Activated CD8-positive, alpha-beta memory T cell treated with anti-CD3 and anti-CD28 coated beads for 36 hours (primary cell): ENCODE measurements at places on chromosomes 2 and 18. TPM values are rescaled to one million over a fixed set of nuclear protein-coding genes. Genes with fewer than 3 reads are reported as not detected.

The NDUFS1 gene
- total RNA-seq, result 96.4 TPM

The WDR33 gene
- 75.5 TPM for total RNA-seq

The CNDP1 gene
- not detected for total RNA-seq

The LBX2 gene
- total RNA-seq, result 0.36 TPM

The PLCD4 gene
- total RNA-seq, result 0.10 TPM

The ADRA2B gene
- 0.25 TPM for total RNA-seq

The GCG gene
- not detected for total RNA-seq
